ENCODE measurements at places on chromosomes 1 and 21.

- DNase-seq: no peak
Observed at GRCh38 chr1:198619375-198620140, 19.3 kb upstream of the PTPRC start.

GRCh38 chr1:94698759-94699502 is 121.2 kb upstream of the SLC44A3 start:
- no peak for DNase-seq

GRCh38 chr1:53049574-53049967 is 12.4 kb upstream of the PODN start:
- no peak for DNase-seq

GRCh38 chr1:82034812-82035211 is 234.1 kb downstream of the ADGRL2 start:
- no peak for DNase-seq

DNA sequence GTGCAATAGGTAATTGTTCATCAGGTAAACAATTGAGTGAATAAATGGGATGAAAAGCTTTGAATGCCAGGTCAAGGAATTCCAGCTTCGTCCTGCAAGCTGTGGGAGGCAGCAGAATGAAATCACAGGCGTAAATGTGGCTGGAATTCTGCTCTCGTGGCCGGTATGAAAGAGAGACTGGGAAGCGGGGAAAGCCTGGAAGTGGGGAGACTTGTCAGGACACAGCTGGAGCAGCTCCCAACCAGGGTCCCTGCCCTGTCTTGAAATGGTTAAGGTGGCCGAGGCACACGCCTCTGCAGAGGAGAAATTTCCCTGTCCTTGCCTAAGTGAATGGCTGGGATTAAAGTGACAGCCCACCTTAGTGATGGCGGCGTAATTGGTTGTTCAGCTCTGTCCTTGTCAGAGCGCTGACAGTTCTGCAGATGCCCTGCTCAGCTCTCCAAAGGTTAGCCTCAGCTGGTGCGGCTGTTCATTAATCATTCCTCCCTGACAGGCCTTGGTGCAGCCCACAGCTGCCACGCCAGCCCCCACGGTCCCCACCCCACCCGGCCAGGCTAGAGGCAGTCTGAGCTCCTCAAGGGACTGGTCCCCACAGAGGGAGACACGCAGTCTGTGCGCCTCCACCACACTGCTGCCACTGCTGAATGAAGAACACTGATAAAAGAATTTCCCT is 398.3 kb upstream of the POU3F1 start:
- DNase-seq: no peak

All from femur (tissue), 1 donor.